Stimulated activated CD4-positive, alpha-beta T cell treated with anti-CD3 and anti-CD28 coated beads, Interleukin-4, amount 100 ng/mL, for 4 hours (primary cell): ENCODE measurements at places on chromosomes 1 and 21.

GRCh38 chr1:24369199-24369598, 44.4 kb downstream of the STPG1 start:
- DNase-seq = no peak

DNA sequence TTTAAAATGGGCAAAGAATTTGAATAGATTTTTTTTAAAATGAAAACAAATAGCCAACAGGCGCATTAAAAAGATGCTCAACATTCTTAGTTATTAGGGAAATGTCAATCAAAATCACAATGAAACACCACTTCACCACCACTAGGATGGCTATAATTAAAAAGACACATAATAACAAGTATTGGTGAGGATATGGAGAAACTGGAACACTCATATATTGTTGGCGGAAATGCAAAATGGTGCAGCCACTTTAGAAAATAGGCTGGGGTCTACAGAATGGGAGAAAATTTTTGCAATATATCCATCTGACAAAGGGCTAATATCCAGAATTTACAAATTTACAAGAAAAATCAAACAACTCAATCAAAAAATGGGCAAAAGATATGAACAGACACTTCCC, 107.8 kb upstream of the FOXD3 start:
- no peak for DNase-seq

DNA sequence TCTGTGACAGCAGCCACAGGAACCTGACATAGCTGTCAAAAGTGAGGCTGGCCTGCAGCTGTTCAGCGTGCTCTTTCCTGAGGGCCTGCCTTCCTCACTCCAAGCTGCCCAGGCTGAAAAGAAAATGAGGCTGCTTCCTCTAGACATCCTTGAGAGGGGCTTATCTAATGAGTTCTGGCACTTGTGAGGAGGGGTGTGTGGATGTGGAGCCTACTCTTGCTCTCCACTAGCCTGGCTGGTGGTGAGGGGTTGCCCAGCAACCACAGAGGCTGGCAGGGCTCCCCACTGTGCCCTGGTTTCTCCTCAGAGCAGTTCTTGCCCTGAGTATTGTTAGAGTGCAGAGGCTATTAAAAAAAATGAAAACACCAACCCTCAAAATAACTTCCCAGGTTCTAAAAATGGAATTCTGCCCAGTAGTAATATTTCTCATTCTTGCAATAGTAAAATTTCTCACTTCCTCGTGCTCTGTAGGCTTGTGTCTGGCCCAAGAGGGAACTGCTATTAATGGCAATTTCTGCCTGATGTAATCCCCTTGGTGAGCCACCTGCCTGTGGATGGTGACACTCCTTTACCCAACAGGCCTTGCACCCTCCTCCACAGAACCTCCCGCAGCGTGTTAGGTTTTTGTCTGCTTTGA, 52.6 kb upstream of the EPS8L3 start:
- no peak for DNase-seq

DNA sequence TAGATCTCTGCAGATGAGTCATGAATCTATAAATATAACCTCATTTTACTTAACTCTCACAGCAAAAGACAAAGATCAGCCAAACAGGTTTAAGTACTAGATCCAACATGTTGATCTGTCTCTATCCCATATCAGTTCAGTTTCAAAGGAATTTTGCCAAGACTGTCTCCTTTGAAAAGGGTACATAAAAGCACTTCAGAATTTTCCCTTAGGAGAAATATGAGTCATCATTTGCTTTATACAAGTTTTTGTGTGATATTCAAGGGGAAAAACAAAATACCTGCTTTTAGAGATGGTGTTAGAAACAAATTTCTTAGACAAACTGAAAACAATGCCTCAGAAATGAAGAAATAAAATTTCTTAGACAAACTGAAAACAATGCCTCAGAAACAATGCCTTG, 73.5 kb upstream of the LRRC7 start:
- no peak for DNase-seq

DNA sequence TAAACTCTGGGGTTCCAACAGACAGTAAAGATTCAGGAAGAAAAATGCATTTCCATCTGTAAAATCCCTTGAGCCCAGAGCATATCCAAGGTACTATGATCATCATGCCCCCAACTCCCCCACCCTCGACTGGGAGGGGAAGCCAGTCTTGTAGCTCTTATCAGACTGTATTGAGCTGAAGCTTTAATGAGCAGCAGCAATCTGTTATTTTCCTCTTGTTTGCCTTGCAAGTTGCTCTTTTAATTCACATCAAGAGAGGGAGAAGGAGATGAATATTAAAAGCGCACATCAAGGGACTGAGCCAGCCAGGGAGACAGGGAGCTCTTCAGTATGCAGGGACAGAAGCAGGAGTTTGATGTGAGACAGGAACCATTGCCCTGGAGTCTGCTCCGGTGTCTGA, 52.5 kb upstream of the KCNA3 start:
- DNase-seq = no peak

- no peak for DNase-seq
Measured at GRCh38 chr1:109282497-109282951, 421 bp downstream of the PSRC1 start.

DNA sequence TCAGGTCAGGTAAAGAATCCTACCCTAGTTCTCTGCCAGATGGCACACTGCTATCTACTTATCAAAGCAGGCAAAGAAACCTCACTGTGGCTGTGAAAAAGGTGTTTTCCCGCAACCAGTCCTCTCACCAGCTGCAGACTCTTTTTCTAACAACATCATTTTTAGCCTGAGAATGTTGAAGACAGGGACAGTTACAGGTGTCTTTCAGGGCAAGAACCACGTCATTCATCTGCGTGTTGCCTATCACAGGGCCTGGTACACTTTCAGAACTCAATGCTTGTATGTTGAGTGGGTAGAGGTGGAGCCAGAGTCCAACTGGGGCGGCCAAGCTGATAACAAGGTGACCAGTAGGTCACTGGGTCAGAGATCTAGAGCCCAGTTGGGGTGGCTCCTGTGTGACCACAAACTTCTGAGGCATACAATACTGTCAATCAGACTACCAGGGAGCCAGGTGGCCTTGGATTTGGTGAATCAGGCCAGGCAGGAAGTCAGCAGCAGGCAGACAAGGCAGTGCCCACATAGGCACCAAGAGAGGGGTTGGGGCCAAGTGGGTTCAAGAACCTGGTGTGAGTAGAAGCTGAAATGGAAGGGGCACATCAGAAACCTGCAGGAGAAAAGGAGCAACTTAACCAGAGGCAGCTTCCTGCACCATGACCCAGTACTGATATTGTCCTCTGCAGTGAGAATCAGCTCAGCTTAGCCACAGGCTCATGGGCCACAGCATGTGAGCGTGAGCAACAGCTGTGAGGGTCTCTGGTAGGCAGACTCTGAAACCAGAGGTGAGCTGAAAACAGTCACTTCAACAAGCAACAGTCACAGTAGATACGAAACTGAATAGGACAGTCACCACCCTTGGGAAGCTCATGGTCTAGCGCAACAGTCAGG, 123.6 kb downstream of the DTL start:
- no peak for DNase-seq

DNA sequence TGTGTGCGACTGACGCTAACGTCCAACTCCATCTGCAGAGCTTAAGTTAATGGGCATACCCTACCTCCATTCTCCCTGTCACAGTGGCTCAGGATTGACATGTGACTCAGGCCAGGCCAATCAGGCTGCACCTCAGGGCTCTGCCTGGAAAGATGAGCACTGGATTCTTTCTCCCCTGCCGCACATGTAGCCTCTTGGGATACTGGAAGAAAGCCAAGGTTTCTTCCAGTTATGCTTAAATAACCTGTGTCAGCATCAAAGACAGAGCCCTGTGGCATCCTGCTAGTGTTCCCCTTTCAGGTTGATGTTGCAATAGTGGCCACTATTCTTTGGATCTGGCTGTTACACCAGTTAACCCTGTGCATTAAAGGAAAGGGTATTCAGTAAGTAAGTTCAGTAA, 55.0 kb upstream of the SYT6 start:
- no peak for DNase-seq

DNA sequence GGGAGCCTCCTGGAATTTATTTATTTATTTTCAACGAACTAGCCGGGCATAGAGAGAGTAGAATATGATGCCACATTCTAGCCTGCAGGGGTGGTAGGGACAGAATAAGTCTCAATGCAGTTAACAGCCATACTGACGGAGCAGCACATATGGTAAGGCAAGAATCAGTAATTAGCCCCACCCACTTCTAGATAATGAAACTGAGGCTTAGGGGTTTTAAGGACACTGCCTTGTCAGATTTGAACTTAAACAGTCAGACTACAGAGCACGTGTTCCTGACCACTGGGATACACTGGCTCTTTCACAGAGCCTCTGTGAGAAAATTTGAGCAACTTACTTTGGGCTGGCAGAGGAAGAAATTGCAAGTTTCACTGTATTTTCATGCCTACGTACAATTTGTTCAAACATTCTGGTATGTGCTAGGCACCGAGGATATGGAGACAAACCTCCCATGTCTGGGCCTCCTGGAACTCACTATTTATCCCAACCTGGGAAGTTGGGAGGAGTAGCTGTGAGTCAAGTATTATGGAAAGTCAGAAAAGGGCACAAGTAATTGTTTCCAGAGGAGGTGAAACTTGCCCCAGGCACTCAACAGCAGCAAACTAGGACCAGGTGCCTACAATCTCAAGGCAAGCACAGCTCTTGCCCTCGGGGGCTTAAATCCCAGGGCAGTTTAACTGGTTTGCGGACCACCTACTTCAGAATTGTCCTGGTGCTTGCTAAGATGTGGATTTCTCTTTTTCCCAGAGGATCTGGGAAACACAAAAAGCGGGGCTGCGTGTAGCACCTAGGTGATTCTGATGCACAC, 1.6 kb upstream of the CLIC4 start:
- no peak for DNase-seq

- DNase-seq = no peak
Measured at GRCh38 chr1:15113146-15113545, 40.4 kb upstream of the TMEM51 start.

- no peak for DNase-seq
Measured at GRCh38 chr21:36510911-36511310, 31.0 kb upstream of the CLDN14 start.

DNA sequence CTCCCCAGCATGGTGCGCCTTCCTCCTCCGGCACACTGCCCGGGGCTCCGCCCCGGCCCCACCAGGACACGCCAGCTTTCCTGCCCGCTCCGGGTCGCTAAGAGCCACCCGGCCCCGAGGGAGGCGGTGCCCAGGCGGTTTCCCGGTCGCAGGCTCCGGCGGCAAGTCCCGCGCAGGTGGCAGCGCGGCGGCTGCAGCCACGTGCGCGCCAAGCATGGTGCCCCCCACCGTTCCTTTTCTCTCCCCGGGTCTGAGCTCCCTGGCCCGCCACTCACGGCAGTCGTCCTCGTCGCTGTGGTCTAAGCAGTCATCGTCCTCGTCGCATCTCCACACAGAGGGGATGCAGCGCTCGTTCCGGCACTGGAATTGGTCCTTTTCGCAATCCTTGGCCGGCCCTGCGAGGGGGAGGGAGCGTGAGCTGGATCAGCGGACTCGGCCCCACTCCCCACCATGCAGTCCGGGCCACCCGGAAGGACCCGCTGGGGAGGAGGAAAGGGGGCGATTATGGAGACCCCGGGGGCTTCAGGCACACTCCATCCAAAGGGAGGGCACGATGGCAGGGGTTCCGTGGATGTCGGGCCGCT, 1.2 kb downstream of the LRP8 start:
- DNase-seq = no peak
